M059J (cell line): ENCODE measurements at places on chromosomes 4 and X. TPM values are rescaled to one million over a fixed set of nuclear protein-coding genes. Genes with fewer than 3 reads are reported as not detected.

DNA sequence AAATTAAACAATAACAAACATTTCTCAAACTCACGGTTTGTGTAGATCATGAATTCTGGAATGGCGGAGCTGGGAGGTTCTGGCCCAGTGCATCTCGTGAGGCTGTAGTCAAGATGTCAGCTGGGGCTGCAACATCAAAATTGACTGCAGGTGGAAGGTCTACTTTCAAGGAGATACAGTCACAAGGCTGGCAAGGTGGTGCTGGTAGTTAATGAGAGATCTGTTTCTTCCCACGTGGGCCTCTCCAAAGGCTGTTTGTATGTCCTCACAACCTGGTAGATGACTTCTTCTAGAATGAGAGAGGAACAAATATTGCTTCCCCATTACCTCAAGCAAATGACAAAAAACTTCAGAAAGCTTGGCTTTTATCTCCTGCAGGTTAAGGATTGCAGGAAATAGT lies 8.0 kb upstream of the PRDX4 start:
- DNase-seq: no peak

DNA sequence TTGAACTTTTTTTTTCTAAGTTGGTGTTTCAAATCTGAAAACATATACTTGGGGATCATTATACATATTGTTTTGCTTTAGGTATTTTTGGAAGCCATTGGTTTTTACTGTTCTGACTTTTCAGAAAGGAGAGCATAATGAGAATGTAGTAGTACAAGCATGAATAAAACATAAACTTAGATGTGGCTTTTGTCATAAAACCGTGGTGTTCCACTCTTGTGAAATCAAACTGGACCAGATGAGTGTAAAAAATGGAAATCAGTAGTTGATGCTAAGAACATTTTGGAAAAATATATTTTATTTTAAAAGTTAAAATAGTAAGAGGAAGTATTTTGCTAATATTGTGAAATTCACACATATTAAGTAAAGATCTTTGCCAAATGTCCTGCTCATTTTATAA lies 29.6 kb downstream of the GUCY1A1 start:
- DNase-seq: no peak

Gene FDCSP
- not detected in 2 replicates for total RNA-seq

DNA sequence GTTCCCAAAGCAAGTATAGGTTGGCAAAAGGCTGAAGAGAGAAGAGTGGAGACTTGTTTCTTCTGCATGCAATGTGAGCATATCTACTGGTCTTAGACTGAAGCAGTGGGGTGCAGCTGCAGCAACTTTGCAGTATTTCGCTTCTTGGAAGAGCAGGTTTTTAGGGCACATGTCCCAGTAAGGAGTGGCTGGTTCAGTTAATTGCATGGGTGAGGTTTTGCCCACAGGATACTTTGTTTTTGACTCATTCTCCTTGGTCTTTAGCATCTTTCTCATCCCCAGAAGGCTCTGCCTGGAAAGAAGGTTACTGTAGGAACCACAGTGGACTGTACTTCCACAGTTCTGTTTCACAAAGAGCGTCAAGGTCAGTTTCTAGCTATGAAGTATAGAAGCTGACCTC lies 68.0 kb upstream of the NR3C2 start:
- DNase-seq: no peak

Gene SHROOM4
- 0.54 and 1.8 TPM in 2 replicates for total RNA-seq

Gene NAA11
- 0.17 TPM in 1 of 2 replicates, not detected in the other for total RNA-seq

DNA sequence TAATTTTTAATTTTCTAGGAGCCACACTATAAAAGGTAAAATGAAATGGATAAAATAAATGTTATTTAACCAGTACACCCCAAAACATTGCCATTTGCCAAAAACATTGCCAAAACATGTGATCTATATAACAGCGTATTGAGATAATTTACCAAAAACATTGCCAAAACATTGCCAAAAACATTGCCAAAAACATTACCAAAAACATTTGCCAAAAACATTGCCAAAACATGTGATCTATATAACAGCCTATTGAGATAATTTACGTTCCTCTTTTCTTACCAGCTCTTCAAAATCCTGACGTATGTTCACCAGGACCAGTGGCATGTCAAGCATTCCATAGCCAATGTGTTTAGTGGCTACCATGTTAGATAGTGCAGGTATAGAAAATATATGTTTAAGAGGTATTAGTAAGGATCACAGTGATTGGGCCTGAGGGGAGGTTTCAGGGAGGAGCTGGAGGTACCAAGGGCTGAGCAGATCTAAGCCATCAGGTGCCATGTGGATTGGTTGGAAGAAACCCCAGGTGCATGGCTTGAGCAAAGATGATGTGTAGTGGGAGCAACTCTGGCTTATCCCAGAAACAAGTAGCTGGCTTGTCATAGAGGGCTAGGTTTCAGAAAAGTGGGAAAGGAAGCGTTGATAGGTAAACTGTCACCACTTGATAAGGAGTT lies 42.6 kb downstream of the RAPGEF2 start:
- DNase-seq: no peak

Gene SSX2
- not detected in 2 replicates for total RNA-seq

- peak; percentile 36 for DNase-seq
Measured at GRCh38 chr4:71009890-71010588, 16.6 kb downstream of the DCK start.

- DNase-seq: no peak
Measured at GRCh38 chr4:75678965-75679364, 5.8 kb upstream of the G3BP2 start.

DNA sequence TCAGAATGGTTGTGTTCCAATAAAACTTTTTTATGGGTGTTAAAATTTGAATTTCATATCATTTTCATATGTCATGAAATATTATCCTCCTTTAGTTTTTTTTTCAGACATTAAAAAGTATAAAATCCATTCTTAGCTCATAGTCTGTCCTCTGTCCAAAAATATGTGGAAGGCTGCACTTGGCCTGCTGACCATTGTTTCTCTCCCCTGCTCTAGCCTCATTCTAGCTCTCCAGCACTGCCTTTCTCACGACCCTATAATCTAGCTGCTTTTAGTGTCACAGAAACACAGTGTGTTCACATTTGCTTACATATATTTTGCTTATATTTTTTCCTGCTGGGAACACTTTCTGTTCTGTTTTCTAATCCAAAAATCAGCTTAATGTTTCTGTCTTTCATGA lies 165.0 kb upstream of the ANK2 start:
- DNase-seq: no peak

Gene FAAH2
- total RNA-seq: 0.17 and 0.69 TPM in 2 replicates

Gene NR0B1
- not detected in 2 replicates for total RNA-seq

Gene GYPB
- not detected in 2 replicates for total RNA-seq

DNA sequence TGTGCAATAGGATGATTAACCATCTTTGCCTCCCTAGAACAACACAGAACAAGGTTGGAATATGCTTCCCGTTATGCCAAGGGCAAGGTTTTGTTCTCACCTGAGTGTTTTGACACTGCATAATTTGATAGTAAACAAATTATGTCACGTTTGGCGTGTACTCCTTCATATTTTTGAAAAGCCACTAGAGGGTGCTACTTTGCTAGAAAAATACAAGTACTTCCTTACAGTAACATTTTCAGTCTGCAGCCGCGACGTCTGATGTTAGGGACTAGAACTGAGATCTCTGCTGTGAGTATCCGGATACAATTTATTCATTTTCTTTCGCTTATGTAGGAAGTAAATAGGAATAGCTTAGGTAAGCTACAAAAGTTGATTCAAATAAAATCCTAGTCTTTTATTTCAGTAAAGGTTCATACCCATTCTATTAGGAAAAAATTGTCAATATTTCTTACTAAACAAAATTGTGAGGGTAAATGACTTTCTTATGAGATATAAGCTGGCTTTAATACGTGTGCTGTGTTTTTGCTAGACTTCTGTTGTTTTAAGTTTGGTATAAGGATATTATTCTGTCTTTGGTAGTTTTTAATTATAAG lies 181.1 kb upstream of the WDFY3 start:
- DNase-seq: peak; percentile 64

- DNase-seq: peak; percentile 1
Measured at GRCh38 chrX:111164728-111165127, 68.7 kb downstream of the PAK3 start.

GRCh38 chr4:101355246-101355645 lies 7.9 kb upstream of the PPP3CA start:
- DNase-seq: no peak

DNA sequence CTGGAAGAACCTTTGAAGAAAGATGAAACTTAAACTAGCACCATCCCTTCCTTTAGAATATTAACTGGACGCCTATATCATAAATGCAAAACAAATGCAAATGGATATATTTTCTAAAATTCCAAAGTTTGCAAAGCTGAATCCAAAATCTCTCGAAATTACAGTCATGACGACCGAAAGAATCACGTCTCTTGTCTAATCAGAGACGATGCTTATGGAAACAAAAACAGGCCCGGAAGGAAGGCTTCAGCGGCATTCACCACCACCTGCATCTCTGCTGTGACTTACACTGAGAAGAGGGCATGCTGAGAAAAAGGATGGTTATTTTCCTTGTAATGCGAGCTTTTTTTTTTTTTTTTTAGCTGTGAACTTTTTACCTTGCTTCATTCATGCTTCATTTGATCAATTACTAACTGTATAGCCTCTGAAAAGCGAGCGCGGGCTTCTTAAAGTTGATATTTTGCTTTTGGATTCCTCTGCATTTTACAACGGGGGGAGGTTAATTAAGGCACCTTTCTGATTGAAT lies 209.3 kb downstream of the SOWAHB start:
- DNase-seq: no peak

DNA sequence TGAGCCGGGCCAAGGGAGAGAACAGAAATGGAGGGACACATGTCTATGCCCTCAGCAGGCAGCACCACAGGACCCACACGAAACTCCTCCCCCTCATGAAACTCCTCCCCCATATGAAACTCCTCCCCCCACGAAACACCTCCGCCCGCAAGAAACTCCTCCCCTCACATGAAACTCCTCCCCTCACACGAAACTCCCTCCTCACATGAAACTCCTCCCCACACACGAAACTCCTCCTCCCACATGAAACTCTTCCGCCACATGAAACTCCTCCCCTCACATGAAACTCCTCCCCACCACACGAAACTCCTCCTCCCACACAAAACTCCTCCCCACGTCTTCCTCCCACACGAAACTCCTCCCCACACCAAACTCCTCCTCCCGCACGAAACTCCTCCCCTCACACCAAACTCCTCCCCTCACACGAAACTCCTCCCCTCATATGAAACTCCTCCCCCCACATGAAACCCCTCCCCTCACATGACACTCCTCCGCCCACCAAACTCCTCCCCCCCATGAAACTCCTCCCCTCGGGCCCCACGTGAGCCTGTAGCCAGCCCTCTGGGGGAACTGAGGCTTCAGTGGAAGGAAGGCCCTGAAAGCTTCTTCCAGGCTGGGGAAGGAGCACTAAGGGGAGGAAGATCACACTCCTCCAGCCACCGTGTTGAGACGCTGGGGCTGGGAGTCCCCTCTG lies 15.2 kb downstream of the ADRA2C start:
- DNase-seq: no peak

DNA sequence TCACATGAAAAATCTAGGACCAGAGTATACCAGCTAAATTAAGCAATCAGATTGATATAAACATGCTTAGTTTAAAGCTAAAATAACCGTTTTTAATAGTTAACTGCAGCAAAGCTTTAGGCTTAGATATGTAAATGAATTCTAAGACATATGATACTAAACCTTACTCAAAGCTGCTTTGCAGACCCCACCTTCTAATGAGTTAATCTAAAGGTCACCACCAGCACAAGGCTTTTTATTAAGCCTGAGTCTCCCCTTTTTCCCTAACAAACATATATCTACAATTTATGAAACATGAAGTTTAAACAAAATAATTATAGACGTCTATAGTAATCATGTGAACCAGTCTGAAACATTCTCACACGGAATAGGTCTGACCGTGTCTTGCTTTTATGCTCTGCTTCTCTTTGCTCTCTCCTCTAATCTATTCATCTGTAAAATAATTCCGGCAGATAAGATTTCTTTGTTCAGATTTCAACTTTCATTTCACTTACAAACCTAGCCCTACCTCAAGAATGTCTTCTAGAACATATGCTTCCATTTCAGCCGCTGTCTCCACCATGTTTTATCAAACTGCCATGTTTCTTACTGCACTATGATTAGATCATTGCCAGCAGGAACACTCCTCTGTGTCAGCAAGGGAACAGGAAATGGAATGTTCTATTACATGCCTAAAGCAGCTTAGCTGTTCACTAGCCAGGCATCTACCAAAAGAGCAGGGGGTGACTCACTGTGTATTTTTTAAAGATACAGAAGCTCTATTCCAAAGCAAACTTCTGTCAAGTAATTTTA lies 35.9 kb downstream of the ANKRD17 start:
- DNase-seq: peak; percentile 88

Gene PLXNB3
- total RNA-seq: 1.2 and 2.2 TPM in 2 replicates

Gene GALNTL6
- not detected in 2 replicates for total RNA-seq

Gene RAB33A
- 0.42 and 1.1 TPM in 2 replicates for total RNA-seq

DNA sequence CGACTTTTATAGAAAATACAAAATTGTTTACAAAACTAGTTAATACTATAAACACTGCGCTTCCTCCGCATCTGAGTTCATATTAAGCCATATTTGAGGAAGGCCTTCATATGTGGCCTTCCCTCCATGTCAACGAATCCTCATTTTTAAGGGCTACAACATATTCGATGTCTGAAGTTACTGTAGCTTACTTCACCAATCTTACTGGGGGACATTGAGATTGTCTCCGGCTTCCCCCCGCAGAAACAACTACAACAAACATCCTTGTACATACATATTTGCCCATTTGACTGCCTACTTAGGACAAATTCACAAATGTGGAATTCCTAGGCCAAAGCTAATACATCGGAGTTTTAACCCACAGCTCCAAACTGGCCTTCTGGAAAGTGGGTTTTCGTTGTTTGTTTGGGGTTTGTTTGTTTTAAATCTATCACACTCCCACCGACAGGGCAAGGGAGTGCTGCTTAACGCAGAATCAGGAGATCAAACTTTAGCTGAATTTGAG lies 581 bp upstream of the FAM114A1 start:
- no peak for DNase-seq

DNA sequence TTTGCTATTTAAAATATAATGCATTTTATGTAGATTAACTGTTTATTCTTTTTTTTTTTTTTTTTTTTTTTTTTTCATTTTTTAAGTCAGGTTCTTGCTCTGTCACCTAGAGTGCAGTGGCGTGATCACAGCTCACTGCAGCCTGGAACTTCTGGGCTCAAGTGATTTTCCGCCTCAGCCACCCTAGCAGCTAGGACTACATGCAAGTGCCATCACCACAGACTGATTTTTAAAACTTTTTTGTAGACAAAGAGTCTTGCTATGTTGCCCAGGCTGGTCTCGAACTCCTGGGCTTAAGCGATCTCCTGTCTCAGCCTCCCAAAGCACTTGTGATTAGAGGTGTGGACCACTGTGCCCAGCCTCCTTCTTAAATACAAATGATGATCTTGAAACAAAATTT lies 159.9 kb downstream of the CAMK2D start:
- no peak for DNase-seq

GRCh38 chr4:86717651-86718050 lies 123.5 kb downstream of the PTPN13 start:
- no peak for DNase-seq

Gene ALPK1
- total RNA-seq: 9.7 and 12.0 TPM in 2 replicates
